ENCODE measurements at places on chromosomes 12 and 14.

DNA sequence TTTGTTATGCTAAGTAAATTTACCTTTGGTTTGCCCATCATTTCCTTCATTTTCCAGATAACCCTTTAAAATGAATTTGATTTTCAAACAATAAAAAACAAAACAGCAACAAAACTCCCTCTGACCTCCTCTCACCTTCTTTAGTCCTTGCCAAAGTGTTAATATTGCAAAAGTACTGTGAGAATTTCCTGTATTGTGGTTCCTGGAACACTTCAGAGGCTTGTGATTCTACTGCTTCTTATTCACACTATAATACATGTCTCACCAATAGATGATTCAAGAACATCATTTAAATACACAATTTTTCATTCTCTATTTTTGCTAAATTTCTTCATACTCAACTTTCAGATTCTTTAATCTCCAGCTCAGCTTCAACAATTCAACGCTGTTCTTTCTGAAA, at the start of gene KLRD1:
Gene KLRD1, plus strand, starts transcription at position 241 of the 400 bp plus-strand sequence. CDS start 208 bp downstream, outside the sequence.
- no peak for DNase-seq

- DNase-seq: peak; percentile 86
Observed at GRCh38 chr12:6376079-6376869, 911 bp upstream of the SCNN1A start.

DNA sequence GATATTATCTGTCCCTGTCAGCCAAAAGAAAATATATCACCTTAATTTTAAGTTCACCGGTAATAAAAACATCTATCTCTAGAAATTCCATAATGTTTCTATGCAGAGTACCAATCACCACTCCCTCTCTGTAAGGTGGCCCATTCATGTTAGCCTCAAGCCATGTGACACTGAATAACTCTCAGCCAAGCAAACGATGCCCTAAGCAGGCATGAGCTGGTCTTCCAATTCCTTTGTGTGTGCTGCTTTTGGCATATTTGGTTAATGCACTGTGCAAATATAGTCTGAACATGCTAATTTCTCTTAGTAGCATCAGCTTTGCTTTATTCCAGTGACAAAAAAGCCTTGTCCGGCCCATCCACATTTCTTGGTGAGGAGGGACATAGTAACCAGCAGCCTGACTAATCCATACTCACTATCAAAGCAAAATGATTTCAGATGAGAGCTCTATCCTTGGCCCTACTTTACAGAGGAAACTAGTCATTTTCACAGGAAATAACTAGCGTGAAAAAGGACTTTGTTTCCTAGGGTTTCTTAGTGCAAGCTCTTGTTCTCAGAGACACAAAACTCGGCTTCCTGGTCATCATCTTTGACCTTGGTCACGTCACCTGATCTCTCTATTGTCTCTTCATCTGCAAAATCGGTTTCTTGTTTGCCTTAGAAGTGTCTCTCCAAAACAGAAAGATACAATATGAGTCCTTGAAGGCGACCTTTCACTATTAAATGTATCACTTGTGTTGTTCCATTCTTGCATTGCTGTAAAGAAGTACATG, 59.2 kb upstream of the RTRAF start:
- DNase-seq: no peak

GRCh38 chr12:16939871-16940306, 333.9 kb upstream of the LMO3 start:
- peak; percentile 94 for DNase-seq

DNA sequence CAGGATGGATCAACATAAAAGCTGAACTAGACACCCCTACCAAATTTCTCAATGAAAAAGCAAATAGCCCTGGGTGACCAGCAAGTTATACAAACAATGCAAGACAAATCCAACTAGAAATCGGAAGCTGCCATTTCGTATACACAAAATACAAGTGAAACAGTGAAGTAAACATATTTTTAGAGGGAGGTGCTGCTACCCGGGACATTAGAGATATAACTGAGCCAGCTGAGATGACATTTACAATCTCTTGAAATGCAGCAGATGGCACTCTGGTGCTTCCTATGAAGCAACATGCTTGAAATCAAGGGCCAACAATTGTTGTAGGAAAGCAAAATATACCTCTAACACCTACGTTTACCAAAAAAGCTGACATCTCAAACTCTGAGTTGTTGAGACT, 25.5 kb downstream of the BDKRB1 start:
- DNase-seq: no peak

GRCh38 chr14:76778546-76779215, 17.4 kb downstream of the VASH1 start:
- no peak for DNase-seq

DNA sequence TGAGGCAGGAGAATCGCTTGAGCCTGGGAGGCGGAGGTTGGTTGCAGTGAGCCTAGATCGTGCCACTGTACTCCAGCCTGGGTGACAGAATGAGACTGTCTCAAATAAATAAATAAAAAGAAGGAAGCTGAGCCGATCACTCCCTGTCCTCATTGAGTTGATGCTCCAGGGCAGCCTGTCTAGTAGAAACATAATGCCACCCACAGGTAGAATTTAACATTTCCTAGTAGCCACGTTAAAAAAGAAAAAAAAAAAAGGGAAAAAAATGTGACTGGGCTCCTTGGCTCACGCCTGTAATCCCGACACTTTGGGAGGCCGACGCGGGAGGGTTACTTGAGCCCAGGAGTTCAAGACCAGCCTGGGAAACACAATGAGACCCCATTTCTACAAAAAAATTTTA, 135.7 kb downstream of the SCARB1 start:
- no peak for DNase-seq

- DNase-seq: peak; percentile 88
Observed at GRCh38 chr14:77094672-77095284, 3.3 kb upstream of the CIPC start.

DNA sequence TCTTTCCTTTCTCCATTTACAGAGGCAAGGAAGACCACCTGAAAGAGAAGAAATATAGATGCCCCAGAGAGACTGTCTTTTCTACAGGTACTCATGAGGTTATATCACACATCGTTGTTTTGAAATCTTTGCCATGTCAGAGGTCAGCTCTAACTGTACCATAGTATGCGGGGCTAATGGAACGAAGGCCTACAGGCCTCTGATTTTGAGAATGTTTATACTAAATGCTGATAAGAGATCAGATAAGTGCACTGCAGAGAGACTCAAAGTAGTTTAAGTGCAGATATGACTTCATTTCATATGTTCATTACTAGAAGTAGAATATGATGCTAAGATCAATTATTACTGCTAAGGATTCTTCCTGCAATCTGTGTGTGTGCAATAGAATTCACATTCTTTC, 1005.0 kb downstream of the GALC start:
- DNase-seq: no peak

GRCh38 chr14:69141550-69141949, 11.4 kb downstream of the DCAF5 start:
- no peak for DNase-seq
